CD4-positive, alpha-beta T cell treated with Interferon gamma for 1 hour (primary cell): ENCODE measurements at places on chromosomes 12 and 14.

- DNase-seq: no peak
Measured at GRCh38 chr12:22731236-22731635, 106.3 kb downstream of the ETNK1 start.

GRCh38 chr12:40056373-40056772, 49.5 kb downstream of the SLC2A13 start:
- DNase-seq: no peak

GRCh38 chr14:50790589-50790988, 40.4 kb downstream of the NIN start:
- no peak for DNase-seq

DNA sequence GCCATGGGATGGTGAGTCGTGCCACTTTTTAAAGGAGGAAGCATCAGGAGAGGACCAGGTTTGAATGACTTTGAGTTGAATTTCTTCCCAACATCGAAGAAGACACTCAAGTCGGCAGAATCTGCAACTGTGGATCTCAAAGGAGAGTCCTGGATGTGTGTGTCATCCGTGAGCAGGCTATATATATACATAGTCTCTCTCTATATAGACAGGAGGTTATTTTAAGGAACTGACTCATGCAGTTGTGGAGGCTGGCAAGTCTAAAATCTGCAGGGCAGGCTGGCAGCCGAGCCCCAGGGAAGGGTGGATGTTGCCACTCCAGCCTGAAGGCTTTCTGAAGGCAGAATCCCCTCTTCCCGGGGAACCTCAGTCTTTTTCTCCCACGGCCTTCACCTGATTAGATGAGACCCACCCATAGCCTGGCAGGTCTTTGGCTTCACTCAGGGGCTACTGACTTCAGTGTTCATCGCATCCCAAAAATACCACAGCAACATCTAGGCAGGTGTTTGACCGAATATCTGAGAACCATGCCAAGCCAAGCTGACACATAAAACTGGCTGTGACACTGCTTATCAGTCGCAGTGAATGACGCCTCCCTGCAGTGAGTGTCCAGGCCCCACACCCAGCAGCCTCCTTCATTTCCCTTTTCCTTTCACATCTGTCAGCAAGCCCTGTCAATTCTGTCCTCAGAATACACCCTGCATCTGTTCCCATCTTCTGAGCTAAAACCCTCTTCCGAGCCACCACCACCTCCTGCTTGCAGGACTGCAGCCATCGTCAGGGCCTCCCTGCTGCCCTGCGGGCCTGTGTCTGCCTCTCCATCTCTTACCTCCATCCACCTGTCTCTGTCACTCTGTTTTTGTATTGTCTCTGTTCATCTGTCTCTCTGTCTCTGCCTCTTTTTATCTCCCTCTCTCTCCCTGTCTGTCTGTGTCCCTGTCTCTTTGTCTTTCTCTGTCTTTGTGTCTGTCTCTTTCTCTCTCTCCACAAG, 54.0 kb downstream of the ZNF664 start:
- no peak for DNase-seq

- DNase-seq: no peak
Measured at GRCh38 chr12:4858386-4858785, 51.3 kb upstream of the KCNA1 start.

- DNase-seq: no peak
Measured at GRCh38 chr14:55533960-55534359, 46.0 kb upstream of the KTN1 start.

- DNase-seq: no peak
Measured at GRCh38 chr12:26226629-26227360, 31.4 kb downstream of the SSPN start.

GRCh38 chr12:46379352-46379751, 6.8 kb upstream of the SLC38A2 start:
- DNase-seq: no peak

GRCh38 chr14:91323671-91324605, 79.4 kb upstream of the GPR68 start:
- DNase-seq: peak; percentile 90

DNA sequence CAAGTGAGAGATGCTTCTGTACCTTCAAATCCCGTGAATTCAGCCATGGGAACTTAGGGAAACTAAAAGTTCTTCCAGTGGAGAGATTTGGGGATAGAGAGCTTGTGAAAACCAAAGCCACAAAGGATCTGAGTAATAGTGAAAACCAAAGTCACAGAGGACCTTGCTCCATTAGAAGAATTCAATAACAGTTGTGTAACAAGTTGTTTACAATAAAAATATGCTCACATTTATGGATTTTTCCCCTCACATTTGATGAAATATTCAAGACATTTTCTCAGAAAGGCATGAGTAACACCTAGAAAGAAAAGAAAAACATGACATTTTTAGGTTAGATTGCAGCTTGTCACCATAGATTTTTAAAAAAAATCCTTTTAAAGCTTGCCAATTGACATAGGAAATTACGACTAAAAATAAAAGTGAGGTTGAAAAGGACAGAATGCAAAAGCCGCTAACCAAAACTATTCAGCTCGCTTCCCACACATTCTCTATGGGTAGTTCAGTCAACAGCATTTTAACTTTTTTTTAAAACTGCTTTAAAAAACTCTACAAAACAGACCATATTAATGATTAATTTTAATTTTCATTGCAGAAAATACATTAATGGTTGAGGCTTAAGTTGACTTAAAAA, 113.2 kb downstream of the CAND1 start:
- DNase-seq: no peak

DNA sequence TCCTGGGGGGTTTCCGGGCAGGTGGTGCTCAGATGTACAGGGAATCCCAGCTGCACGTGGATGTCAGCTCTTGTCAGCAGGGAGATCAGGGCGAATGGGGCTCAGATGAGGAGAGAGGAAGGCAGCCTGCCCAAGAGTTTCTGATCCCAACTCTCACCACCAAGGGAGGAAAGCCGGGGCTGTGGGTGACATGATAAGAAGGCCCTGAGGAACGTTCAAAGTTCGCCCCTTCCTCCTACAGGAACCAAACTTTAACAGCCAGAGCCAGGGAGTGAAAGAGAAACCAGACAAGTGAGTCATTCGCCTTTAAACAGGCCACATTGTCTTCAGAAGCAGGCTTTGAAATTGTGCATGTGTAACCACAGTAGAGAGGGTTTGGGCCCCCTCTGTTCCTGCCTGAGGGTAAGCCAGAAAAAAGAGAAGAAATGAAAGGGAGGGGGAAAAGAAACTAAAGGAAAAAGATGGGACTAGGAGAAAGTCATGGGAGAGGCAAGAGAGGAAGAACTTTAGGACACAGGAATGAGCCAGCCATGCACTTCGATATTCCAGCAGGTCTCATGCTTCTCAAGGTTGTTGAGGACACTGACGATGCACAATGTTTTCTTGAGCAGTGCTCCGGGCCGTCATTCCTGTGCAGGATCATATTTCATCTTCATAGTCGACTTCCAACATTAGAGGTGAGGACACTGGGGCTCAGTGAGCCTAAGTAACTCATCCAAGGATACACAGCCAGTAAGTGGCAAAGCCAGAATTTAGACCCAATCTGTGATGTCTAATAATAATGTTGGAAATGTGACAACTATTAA, 691.4 kb upstream of the TBX3 start:
- DNase-seq: no peak

DNA sequence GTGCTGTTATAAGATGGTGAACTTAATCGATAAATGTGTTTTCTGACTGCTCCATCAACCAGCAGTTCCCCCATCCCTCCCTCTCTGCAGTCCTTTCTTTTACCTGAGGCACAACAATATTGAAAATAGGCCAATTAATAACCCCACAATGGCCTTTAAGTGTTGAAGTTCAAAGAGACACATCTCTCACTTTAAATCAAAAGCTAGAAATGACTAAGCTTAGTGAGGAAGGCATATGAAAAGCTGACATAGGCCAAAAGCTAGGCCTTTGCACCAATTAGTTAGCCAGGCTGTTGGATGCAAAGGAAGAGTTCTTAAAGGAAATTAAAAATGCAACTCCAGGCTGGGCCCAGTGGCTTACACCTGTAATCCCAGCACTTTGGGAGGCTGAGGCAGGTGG, 43.7 kb downstream of the SAV1 start:
- no peak for DNase-seq

DNA sequence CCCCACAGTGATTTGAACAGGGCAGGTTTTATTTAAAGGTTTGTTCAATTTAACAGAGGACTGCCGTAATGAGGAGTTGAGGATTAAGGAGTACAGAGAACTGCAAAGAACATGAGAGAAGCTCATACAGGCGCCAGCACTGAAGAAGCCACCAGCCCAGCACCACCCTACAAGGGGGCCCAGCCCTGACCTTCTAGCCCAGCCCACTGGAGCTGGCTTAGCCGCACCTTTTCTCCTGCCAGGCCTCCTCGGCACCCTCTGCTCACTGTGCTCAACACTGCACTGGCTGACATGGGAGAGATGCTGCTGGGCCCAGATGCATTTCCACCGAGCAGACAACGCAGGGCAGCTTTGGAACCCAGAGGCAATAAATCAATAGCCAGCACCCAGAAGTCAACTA, 36.5 kb upstream of the SFSWAP start:
- DNase-seq: no peak

DNA sequence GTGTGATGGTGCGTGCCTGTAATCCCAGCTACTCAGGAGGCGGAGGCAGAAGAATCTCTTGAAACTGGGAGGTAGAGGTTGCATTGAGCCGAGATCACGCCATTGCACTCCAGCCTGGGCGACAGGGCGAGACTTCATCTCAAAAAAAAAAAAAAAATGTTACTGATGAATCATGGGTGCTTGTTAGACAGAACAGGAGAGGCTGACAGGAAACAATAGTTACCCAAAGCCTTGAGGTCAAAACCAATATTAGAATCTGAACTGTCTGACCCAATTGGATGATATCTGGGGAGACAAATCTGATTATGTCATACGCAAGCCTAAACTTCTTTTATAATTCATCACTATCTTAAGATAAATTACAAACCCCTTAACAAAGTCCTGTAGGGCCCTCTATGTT, 40.7 kb upstream of the KIF21A start:
- DNase-seq: no peak

DNA sequence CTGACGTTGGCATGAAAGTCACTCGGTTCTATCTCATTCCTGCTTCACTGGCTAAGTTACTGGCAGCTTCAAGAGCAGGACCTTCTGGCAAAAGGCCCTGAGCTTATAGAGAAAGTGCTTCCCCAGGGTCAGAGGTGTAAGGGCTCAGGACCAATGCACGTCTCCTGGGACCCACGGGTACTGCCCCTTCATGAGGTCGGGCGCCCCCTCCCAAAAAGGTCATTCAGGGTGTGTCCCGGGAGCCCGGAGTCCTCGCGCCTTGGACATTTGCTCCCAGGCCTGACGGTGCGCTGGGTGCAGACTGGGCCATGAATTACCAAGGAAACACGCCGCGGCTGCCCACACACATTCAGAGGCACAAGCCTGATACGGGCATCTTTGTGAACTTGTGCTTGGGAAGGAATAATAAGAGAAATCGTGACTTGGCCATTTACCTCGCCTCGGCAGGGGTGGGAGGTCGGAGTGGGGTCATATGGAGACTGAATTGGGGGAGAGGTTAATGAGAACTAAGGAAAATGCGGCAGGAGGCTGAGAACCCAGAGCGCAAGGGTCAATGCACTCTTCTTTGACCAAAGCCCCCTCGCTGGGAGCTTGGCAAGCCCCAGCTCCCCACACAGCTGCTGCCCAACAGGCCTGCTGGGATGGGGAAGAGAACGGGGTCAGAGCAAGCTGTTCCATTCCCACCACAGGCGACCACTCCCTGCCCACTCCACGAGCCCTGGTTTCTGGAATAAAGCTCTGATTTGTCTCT, 15.7 kb upstream of the SLC6A12 start:
- no peak for DNase-seq
